ENCODE measurements at places on chromosomes 12 and 14.

DNA sequence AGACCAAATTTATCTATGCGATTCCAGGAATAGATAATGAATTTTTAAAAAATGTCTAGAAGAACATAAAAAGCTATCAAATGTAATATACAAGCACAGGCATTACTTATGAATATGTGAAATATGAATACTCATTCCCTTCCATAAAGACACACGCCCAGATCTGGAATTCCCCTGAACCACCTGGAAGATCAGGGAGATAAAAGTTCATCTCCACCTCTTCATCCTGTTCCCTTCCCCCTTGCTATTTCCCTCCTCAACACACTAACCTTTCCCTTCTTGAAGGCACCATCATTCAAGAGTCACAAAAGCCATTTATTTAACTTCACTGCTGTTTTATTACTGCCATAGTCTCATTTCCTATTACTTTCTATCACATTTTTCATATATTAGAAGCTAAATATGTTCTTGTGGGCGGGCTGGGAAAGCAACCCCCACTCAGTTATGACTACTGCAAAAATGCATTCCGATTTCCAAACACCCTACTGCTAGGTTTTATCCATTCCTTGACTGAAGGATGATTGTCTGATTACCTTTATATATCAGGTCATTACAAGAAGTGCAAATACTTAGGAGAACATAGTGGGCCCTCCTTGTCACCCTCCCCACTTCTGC, 16.1 kb downstream of the FGD6 start:
- DNase-seq = no peak

DNA sequence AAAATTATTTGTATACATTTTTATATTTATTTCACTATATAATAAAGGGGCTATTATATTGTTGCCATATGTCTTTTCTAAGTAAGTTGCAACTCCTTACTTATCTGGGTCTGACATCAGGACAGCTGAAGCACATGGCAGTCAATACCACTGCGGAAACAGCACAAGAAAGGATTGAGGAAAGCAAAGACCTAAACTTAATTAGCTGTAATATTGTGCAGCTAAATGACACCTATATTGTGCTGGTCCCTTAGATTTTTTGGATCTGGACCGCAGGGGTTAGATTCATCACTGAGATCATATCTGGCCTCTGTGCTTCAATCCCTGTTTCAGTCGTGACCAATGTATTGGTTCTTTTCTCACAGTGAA, 359.6 kb upstream of the DIO2 start:
- DNase-seq = no peak

GRCh38 chr12:6944381-6945186, 762 bp downstream of the C12orf57 start:
- no peak for DNase-seq

DNA sequence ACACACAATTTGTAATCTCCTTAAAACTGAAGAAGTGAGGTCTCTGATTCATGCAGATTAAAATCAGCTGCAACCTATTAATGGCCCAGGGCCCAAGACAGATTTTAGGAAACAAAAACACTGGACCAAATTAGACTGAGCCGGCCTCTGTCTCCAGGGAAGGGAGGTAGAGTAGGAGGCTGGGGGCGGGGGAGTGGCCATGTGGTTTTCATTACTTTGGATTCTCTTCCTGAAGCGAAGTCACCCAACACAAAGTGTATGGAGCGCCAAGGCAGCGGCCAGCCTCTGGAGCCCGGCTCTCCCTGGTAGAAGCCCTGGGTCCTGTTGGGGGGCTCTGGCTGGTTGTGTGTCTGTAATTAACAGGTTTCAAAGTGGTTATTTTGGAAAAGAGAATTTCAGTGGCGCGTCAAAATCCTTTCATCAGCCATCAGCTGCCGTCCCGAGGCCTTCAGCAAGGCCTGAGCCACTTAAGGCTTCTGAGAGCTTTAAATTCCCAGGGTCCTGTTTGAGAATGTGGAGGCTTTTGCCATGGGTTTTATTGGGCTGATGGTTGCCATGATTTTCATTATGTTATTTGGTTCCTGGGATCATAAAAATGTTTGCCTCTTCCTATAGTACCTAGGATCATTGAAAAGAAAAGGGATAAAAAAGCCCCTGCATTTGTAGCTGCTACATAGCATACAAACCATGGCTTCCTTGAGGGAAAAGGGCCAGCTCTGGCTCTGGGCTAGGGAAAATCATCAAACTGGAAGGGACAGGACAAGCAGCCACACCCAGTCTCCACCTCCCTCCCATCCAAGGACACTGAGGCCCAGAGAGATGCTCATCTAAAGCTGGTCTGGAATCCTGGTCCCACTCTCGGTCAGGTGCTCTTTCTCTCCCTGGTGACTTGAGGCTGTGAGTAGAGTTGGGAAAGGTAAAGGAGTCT, 282.4 kb downstream of the ZFP36L1 start:
- DNase-seq = no peak

DNA sequence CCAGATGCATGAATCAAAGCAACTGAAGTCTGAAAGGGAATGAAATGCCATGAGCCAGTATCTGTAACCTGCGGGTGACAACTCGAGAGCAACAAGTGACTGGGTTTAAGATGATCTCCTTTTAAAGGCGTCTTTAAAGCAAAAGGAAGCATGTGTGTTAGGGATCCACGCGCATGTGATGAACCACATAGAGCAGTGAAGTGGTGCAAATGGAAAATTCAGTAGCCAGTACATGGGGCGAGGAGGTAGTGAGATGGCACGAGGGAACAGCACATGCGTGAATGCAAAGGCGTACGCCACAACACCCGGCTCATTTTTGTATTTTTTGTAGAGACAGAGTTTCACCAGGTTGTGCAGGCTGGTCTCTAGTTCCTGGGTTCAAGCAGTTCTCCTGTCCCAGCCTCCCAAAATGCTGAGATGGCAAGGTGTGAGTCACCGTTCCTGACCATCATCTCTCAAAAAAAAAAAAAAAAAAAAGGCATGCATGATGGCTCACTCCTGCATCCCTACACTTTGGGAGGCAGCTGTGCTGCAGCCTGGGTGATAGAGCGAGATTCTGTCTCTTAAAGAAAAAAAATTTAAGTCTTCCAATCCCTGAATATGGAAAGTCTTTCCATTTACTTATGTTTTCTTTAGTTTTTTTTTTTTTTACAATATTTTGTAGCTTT, 24.6 kb upstream of the BCL7A start:
- no peak for DNase-seq

DNA sequence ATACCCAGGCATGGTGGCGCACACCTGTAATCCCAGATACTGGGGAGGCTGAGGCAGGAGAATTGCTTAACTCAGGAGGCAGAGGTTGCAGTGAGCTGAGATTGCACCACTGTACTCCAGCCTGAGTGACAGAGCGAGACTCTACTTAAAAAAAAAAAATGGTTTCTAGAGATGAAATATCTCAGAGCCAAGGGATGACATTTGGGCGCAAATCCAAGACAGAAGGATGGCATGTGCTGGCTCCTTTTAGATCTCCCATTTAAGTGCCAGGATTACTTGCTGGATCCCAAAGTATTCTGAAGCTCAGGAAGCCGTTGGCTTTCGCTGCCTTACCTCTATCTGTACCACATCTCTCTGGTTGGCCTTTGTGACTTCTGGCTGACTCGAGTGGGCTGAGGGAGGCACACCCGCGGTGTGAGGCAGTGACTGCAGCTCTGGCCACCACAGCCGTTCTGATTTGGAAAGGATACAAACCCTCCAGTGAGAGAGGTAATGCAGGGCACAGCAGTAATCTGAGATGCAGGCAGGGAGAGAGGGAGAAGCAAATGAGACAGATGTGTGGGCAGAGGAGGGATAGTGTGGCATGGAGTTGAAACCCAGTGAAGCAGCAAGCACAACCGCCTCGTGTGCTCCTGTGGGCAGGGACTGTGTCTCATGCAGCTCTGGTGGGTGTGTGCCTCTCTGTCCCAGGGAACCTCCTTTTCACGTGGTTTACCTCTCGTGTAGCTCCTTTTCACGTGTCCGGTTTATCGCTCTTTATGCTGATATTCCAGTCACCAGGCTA, 4.9 kb downstream of the B4GALNT3 start:
- DNase-seq = no peak

DNA sequence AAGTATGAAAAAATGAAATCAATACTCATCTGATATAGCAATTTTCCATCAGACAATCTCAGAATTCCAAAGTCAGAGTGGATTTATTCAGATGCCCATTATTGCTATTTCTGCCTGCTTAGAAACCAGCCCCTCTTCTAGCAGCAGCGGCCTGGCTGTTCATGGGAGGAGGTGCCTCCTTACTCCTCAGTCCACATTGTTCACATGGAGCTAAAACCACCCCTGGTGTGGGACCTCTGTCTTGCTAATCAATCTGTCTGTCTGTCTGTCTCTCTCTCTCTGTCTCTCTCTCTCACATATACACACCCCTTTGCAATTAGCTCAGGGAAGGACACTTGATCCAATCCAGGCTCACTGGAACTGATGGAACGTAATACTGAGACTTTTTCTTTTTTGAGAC, 176.1 kb downstream of the APAF1 start:
- no peak for DNase-seq

GRCh38 chr14:32702562-32702961, 236.1 kb upstream of the NPAS3 start:
- no peak for DNase-seq

DNA sequence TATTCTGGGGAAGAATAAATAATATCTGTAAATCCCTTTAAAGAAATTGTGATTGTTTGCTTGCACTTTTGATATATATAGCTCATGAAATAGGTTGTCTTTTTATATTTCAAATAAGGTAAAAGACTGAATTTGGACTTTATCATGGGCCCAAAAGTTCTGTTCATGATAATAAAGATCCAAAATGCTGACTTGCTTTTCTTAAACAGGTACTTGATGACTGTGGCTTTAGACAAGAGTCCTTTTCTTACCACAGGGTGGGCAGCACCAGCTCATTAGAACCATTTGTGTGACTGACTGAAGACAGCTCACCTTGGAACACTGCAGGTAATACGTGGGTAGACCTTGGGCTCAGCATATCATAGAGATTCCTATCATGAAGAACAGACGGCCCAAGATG, 432.6 kb downstream of the ETNK1 start:
- DNase-seq = no peak

DNA sequence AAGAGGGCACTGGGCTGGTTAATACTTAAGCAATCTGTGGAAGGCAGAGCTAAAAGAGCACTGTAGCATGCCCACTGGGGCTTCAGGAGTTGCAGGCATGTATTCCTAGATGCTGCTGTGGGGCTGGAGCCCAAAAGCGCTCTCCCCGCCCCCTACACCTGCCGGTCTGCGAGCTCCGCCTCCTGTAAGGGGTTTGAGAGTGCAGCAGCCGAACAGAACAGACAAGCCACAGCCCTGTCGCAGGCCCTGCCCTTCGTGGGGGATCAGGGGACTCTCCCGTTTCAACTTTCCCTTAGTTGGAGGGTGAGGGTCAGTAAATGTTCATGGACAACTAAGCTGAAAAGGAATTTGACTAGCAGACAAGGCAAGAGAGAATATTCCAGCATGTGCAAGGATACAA, 17.6 kb downstream of the SLC38A6 start:
- DNase-seq = no peak

- DNase-seq = no peak
These were observed 248.6 kb downstream of the CEP128 start for GRCh38 chr14:80692903-80693302.
